ENCODE measurements at places on chromosomes 2 and 18.

DNA sequence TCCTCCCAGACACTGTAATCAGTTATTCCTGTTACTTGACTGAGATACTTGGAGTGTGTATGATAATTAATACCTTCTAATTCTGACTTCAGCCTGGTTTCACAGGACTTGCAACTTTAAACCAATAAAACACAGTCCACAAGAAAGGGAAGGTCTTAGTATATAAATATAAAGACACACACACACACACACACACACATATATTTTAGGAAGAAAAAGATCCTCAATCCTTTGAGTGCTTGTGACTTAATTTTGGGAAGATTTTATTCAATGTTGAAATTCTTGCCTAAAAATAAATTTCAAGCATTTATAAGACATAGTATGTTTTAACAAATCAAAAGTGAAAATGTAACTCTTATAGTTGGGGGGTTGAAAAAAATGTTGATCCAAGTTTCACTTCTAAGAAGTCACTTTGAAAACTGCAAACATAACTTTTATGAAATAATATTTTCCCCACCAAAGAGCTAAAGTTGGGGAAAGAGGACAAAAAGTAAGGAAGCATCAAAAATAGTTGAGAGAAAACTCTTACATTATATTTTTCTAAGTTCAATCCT lies 824 bp upstream of the VPS54 start:
- no peak for DNase-seq

DNA sequence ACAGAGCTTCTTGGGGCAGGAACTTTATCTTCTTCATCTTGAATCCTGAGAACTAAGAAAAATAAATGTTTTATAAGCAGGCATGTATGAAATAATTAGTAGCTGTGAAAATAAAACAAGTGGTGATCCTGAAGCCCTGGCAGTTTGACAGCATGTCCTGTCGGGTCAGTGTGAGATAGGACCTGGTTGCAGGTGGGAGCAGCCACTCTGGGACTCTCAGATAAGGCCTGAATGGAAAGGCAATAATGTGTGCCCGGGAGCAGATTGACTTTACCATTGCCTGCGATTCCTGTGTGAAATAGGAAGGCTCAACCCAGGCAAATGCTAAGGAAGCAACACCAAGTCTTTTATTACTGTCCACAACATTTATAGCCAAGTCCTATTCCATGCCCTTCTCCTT lies 132.4 kb downstream of the LYPD6B start:
- no peak for DNase-seq

GRCh38 chr2:97711394-97711711 lies 2.0 kb upstream of the ZAP70 start:
- DNase-seq = no peak

DNA sequence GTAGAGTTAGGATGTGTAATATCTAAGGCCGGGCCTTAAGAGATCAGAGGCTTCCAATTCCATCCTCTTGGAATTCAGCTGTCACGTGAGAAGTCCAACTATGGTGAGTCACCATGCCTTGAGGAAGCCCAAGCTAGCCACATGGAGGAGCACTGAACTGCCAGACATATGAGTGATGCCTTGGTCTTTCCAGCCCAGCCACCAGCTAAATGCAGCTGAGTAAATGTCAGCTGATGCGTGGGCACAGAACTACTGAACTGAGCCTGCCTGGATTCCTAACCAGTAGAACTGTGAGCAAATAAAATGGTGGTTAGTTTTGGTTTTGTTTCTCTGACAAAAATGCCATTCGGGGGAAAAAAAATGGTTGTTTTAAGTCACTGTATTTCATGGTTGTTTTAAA lies 153.7 kb upstream of the SERTAD2 start:
- no peak for DNase-seq

DNA sequence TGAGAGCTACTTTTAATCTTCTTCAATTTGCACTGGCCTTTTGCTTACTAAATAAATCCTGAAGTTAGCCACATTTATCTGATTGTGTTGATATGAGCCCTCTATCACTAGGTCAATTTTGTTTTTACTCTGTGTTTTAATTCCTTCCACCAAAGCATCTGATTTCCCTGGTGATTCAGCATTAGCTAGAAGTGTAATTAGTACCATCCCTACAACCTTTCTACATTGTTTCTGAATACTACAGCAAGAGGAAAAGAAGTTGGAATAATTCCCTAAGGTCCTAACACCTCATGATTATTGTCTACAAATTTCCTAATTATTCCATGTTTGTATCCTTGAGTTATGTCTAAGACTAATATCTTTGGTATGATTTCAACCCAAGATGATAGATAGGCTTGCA lies 1093.6 kb downstream of the SUCLG1 start:
- DNase-seq = no peak

DNA sequence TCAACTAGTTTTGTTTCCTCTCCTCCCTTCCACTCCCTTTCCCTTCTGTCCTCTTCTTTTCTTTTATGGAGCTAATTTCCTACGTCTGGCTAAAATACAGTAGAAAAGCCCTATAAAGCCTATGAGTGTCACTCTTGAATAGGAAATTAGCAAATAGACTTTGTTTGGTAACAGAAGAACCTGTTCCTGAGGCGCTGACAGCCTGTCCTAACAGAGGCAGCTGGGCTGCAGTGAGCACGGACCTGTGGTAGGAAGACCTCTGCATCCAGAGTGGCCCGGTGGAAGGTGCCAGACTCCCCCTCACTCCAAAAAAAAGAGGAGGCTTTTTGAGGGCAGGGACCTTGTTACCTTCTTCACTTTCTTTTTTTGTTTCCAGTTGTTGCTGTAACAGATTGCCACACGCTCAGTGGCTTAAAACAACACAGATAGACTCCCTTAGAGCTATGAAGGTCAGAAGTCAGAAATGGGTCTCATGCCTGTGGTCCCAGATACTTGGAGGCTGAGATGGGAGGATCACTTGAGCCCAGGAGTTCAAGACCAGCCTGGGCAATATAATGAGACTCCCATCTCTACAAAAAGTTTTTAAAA lies 81.2 kb upstream of the TXNDC2 start:
- no peak for DNase-seq

- DNase-seq = no peak
Measured at GRCh38 chr2:189709501-189710221, 35.2 kb downstream of the ANKAR start.

GRCh38 chr2:100544911-100545596 lies 17.7 kb upstream of the PDCL3 start:
- DNase-seq = no peak

GRCh38 chr2:174450021-174450816 lies 36.6 kb downstream of the GPR155 start:
- no peak for DNase-seq

GRCh38 chr2:80117401-80117800 lies 187.2 kb downstream of the LRRTM1 start:
- DNase-seq = no peak

DNA sequence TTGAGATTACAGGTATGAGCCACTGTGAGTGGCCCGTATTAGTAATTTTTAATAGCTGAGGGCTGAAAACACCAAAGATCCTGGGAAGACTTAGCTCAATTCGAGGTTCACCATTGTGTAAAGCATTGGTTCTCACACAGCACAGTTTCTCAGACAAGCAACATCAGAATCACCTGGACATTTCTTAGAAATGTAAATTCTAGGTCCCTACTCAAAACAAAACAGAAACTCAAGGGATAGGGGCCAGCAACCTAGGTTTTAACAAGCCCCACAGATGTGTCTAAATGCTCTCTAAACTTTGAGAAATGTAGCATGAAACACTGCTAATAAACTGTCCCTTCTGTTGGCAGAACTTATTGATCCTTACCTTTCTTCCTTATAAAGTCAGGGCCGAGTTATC lies 681.2 kb downstream of the RNF144A start:
- no peak for DNase-seq

DNA sequence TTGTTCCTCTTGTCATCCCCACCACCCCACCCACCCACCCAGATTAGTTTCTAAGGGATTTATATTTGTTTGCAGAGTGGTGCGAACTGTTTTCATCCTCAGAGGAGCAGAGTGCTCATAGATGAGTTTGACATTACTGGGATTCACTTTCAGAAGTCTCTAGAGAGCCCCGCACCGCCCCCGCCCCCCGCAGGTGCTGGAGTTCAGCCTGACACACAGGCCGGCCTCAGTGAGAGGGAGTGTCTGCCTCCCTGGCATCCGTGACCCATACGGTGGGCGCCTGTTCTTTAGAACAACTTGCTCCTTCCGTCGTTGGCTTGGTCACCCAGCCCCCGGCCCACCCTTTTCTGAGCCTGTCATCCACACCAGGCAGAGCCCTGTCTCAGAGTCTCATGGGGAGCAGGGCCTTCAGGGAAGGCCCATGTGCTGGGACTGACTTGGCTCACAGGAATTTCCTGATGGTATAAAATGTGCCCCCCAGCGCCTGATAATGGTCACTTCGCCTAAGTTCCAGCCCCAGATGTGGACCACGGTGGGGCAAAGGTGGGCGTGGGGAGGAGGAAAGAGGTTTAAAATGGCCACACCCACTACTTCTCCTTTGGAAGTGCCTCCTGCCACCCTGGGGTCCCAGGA lies 44.3 kb downstream of the HPCAL1 start:
- DNase-seq = no peak

DNA sequence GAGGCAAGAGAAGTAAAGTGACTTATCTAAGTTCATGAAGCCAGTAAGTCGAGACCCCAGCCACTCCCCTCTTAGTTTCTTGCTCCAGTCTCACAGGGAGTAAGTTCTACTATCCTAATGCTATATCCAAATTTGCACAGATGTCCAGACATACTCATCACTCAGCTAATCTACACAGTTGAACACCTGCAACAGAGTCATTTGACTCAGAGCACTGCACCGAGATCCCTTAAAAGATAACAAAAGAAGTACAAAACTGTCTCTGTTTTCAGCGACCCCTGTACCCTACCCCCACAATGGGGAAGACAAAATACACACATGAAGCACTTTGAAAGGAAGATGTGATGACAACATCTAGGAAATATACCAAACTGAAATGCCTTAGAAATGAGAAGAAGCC lies 22.6 kb upstream of the CCDC141 start:
- DNase-seq = no peak

GRCh38 chr2:111117598-111118480 lies 2.9 kb upstream of the BCL2L11 start:
- no peak for DNase-seq

DNA sequence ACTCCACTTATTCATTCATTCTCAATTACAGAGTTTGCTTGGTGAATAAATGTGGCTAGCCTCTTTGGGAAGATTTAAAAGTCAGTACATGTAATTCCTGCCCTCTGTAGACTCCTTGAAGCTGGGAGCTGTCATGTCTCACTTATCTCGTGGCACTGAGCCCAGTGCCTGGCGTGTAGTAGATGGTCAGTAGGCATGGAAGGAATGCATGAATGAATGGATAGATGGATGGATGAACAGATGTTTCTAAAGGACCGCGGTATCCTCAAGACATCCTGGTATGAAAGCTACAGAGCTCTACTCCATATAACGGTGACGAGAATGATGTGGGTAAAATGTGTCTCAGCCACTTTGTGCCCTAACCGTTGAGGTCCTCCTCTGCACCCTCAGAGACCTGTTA lies 83.0 kb downstream of the MARCO start:
- no peak for DNase-seq

GRCh38 chr2:230723363-230723762 lies 10.7 kb downstream of the CAB39 start:
- DNase-seq = no peak

- DNase-seq = no peak
Measured at GRCh38 chr2:145253492-145253891, 733.6 kb upstream of the ZEB2 start.

DNA sequence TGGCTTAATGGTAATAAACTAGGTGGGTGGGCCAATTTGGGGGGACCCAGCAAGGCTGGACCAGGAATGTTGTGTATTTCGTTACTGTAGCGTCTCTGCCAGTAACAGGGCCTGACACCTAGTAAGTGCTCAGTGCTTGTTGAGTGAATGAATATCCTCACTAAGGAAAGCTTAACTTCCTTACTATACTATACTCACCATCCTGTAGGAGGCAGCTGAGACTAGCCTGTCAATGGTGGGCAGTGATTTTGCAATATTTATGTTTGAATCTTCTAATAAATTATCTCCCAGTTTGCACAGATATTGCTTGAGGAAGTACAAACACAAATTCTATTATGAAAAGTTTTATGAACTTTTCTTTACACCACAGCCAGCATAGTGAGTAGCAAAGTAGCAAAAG lies 370.7 kb upstream of the SYT4 start:
- no peak for DNase-seq

- DNase-seq = no peak
Measured at GRCh38 chr2:98293931-98294687, 52.1 kb upstream of the CNGA3 start.

DNA sequence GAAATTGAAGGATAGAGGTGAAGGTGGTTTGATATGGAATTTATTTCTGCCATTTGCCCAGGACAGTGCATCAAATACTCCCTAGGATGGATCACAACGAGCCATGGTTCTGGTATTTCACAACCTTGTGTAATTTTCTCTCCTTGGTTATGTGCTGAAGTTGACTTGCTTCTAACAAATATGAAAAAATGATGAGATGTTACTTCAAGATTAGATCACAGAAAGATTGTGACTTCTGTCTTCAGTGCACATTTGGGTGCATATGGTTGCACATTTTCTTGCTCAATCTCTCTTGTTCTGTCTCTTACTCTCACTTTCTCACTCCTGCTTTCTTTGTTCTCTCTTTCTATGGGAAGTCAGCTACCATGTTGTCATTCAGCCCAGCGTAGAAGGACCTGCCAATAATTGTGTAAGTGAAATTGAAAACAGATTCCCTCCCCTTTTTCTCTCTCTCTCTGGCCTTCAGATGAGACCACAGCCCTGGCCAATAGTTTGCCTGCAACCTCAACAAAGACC lies 104.6 kb upstream of the RMDN2 start:
- DNase-seq = no peak

GRCh38 chr2:147560810-147561535 lies 283.9 kb upstream of the ACVR2A start:
- no peak for DNase-seq

DNA sequence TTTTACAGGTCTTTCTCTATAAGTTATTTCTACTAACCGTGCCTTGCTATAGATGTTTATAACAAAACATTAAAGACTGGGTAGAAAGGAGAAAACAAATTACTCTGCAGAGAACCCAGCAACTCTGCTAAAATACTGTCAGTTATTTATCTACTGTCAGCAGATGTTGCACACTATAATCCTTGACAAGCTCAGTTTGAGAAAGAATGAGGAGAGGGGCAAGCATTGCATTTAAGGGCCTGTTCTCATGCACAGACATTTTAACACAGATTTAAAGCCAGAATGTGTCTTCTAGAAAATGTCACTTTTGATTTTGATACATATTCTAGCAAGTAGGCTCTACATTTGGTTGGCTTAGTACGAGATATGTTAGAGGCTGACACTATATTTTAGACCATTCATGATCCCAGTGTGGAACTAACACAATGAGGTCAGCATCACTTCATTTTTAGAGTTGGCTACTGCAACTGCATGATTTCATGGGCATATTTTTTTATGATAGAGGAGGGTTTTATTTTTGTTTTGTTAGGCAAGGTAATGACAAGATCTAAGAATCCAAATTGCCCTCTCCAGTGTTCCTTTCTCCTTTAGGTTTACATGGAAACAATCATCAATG lies 516.4 kb downstream of the ZEB2 start:
- no peak for DNase-seq
